ENCODE measurements at places on chromosomes 13 and 19.
A peak's percentile ranks its signal among the peaks of the same experiment; 100 is the strongest.

GRCh38 chr13:95382411-95382810 lies 81.2 kb upstream of the ABCC4 start:
- H3K4me1 ChIP-seq: peaks cover 6% of the 10 kb centered on the region
- no peaks in the 10 kb centered on the region for H3K27me3 ChIP-seq
- DNase-seq: no peak
- H3K27ac ChIP-seq: no peak overlapping the region
- no peak overlapping the region for H3K4me3 ChIP-seq

- no peak overlapping the region for H3K27ac ChIP-seq
- H3K4me3 ChIP-seq: no peak overlapping the region
- H3K27me3 ChIP-seq: no peaks in the 10 kb centered on the region
- peaks cover 19% of the 10 kb centered on the region for H3K4me1 ChIP-seq
- DNase-seq: no peak
- no peaks in the 10 kb centered on the region for H3K36me3 ChIP-seq
These were observed 1202.0 kb downstream of the EFNB2 start for GRCh38 chr13:105333416-105333815.

GRCh38 chr19:2815191-2815614 lies 4.5 kb upstream of the ZNF554 start:
- H3K27ac ChIP-seq: no peak overlapping the region
- no peak overlapping the region for H3K4me3 ChIP-seq
- no peak for DNase-seq
- H3K4me1 ChIP-seq: no peaks in the 10 kb centered on the region
- H3K36me3 ChIP-seq: 0 out of 2 replicates have a peak, but pooled peaks cover 3% of the 10 kb centered on the region

DNA sequence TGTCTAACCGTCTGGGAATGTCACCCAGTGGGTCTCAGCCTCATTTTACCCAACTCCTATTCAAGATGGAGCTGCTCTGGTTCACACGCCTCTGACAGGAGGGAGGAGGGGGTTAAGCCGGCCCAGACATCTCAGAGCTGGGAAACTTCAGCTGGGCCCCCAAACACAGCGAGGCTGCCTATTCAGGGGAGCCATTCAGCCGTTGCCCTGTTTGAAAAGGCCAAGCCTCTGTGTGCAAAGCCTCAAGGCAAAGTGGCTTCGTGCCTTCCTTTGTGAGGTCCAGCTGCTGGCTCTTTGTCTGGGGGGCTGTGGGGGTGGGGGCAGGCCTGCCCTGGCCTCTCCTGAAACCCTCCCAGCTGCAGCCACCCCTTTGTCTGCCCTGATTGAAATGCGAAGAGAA lies 147.4 kb downstream of the PTPRS start:
- H3K4me1 ChIP-seq: peaks cover 20% of the 10 kb centered on the region
- H3K27me3 ChIP-seq: no peaks in the 10 kb centered on the region
- H3K4me3 ChIP-seq: peak overlapping the region; percentile 36

- H3K4me3 ChIP-seq: no peak overlapping the region
- no peak overlapping the region for H3K27ac ChIP-seq
- no peaks in the 10 kb centered on the region for H3K27me3 ChIP-seq
These were observed 8.8 kb downstream of the MFSD12 start for GRCh38 chr19:3548606-3549005.

DNA sequence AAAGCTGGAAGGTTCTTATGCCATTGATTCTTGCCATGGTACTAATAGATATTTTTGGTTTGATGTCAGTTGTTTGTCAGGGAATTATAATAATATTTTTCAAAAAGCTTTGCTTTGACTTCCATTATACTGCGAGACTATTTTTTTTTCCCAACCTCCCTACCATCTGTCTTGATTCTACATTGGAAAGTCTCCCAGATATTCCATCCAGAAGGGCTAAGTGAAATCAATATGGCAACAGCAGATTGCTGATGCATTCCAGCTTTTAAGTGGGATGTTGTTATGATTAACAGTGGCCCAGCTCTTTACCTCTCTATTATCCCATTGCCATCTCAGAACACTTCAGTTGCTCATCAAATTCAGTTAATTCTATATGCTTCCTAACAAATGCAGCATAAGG lies 247.4 kb downstream of the OXGR1 start:
- H3K4me3 ChIP-seq: no peak overlapping the region
- H3K27me3 ChIP-seq: no peaks in the 10 kb centered on the region
- DNase-seq: no peak
- H3K36me3 ChIP-seq: no peaks in the 10 kb centered on the region
- H3K4me1 ChIP-seq: no peaks in the 10 kb centered on the region

- H3K4me1 ChIP-seq: peaks cover 17% of the 10 kb centered on the region
- no peak for DNase-seq
- H3K4me3 ChIP-seq: no peak overlapping the region
- H3K27me3 ChIP-seq: no peaks in the 10 kb centered on the region
These were observed 249.8 kb downstream of the DCLK1 start for GRCh38 chr13:35881360-35881759.

DNA sequence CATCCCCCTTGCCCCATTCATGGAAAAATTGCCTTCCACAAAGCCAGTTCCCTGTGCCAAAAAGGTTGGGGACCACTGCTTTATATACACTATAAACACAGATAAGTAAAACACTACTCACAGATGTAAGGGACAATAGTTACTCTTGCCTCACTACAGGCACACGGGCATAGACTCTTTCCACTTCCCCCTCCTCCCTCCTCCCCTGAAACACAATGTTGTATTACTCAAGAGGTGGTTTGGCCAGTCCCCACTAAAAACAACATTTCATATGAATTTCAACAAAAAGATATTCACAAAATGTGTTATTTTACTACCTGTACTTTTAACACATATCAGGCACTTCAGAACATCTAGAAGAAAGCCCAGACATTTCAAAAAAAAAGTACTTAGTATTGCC lies 45.1 kb downstream of the EPSTI1 start:
- no peak overlapping the region for H3K4me3 ChIP-seq
- peaks cover 2% of the 10 kb centered on the region for H3K27me3 ChIP-seq
- H3K27ac ChIP-seq: no peak overlapping the region
- H3K4me1 ChIP-seq: peaks cover 13% of the 10 kb centered on the region
- peaks cover 17% of the 10 kb centered on the region for H3K36me3 ChIP-seq
- DNase-seq: no peak

DNA sequence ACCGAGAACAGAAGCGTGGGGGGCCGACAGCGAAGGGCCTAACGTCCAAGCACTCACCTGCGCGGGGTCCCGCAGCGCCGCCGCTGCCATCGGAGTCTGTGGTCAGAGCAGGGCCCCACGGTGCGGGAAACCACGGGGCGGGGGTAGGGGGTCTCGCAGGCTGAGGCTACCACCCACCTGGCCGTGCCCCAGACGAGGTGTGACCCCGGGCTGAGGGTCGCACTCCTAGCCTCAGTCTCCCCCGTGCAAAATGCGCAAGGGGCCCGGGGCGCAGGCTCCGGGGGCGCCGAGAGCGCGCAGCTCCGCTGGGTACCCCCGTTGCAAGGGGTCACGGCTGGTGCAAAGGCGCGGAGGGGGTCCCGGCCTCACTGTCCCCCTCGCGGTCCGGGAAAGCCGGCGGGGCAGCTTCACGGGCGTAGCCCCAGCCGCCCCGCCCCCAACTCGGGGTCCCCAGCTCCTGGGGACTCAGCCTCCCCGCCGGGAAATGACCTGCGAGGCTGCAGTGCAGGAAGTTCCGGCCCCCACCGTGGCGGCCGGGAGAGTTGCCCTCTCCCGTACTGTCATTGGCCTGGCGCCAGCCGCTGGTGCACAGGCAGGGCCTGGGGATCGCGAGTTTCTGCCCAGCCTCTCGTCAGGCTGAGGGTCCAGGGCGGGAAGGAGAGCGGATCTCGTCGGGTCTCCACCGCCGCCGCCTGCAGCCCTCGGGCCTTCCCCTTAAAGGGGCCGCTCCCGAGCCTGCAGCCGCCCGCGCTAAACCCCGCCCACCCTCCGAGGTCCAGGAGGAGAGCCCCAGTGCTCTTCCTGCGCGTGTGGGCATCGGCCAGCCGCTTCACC lies at the start of gene ZNF792:
TSS of gene ZNF792 (minus strand) at position 657 of the 834 bp plus-strand sequence. CDS start at position 90, 567 bp downstream.
- no peak within 1 kb of the TSS for H3K27ac ChIP-seq
- peaks cover 34% of the 10 kb centered on the region for H3K4me1 ChIP-seq
- peak; percentile 82 for DNase-seq
- peaks cover 33% of the 10 kb centered on the region for H3K27me3 ChIP-seq
- H3K4me3 ChIP-seq: peak within 1 kb of the TSS; percentile 87

GRCh38 chr19:1258707-1259205 lies 10.4 kb downstream of the MIDN start:
- DNase-seq: no peak
- no peak overlapping the region for H3K4me3 ChIP-seq
- peak overlapping the region; percentile 74 for H3K27ac ChIP-seq
- H3K27me3 ChIP-seq: no peaks in the 10 kb centered on the region

GRCh38 chr19:29321116-29321515 lies 108.2 kb upstream of the UQCRFS1 start:
- no peak overlapping the region for H3K27ac ChIP-seq
- peaks cover 6% of the 10 kb centered on the region for H3K4me1 ChIP-seq
- no peak for DNase-seq
- no peak overlapping the region for H3K4me3 ChIP-seq

- H3K27me3 ChIP-seq: peaks cover 6% of the 10 kb centered on the region
- H3K27ac ChIP-seq: no peak overlapping the region
- no peak for DNase-seq
These were observed 8.8 kb downstream of the IGFL4 start for GRCh38 chr19:46031781-46032596.

- H3K27ac ChIP-seq: no peak overlapping the region
- no peaks in the 10 kb centered on the region for H3K36me3 ChIP-seq
- DNase-seq: no peak
- H3K4me3 ChIP-seq: no peak overlapping the region
- peaks cover 33% of the 10 kb centered on the region for H3K4me1 ChIP-seq
These were observed 38.3 kb downstream of the GPC6 start for GRCh38 chr13:93264876-93265275.

DNA sequence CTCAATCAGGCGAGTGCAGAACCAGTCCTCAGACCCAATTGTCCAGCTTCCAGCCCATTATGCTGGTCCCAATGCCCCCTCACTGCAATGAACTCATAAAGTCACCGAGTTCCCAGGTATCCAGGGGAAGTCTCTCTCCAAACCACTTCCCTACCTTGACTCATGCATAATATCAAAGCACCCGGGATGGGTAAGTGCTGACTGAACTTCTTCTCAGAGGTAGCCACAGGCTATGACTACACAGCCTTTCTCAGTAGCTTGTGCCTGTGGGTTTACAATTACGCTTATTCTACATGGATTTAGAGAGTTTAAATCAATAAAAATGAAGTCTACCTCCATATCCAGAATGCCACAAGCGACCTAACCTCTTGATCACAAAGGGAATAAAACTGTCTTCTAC lies 1.7 kb upstream of the C13orf42 start:
- peaks cover 1% of the 10 kb centered on the region for H3K27me3 ChIP-seq
- H3K36me3 ChIP-seq: peaks cover 11% of the 10 kb centered on the region
- H3K27ac ChIP-seq: no peak overlapping the region
- no peak for DNase-seq
- H3K4me1 ChIP-seq: no peaks in the 10 kb centered on the region

GRCh38 chr19:33699754-33700407 lies 78.1 kb downstream of the CHST8 start:
- no peak for DNase-seq
- no peaks in the 10 kb centered on the region for H3K27me3 ChIP-seq
- no peak overlapping the region for H3K27ac ChIP-seq
- H3K4me3 ChIP-seq: no peak overlapping the region
- H3K36me3 ChIP-seq: no peaks in the 10 kb centered on the region

DNA sequence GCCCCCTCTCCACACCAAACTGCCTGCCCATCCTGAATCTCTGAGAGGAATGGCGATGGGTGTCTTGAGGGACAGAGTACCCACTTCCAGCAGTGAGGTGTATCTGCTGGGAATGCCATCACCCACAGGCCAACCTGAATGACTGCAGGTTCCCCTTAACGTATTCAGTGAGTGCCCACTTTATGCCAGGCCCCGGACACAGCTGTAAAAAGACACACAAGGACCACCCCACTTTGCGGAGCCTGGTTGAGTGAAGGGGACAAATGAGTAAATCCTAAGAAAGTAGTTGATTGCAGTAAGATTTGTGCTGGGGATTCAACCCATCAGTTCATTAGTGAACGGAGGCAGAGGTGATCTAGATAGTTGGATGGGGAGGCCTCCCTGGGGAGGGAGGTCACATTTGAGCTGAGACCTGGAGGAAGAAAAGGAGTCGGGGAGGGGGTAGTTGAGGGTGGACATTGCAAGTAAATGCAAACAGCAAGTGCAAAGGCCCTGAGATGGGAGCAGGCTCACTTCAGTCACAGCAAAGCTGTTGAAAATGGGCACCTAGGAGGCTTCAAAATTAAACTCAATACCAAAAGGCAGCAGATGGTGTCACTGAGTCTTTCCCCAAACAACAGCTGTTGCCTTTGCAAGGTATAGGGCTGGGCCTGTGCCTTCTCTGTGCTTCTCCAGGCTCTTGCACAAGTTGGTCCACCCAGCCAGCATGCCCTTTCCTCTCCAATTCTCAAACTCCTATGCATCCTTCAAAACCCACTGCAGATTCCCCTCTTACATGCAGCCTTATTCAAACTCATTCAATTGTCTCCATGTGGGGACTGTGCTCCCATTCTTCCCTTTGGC lies 4.3 kb downstream of the GDF15 start:
- H3K36me3 ChIP-seq: peaks cover 11% of the 10 kb centered on the region
- peak overlapping the region; percentile 11 for H3K27ac ChIP-seq
- peaks cover 32% of the 10 kb centered on the region for H3K27me3 ChIP-seq
- H3K4me3 ChIP-seq: no peak overlapping the region
- DNase-seq: no peak

DNA sequence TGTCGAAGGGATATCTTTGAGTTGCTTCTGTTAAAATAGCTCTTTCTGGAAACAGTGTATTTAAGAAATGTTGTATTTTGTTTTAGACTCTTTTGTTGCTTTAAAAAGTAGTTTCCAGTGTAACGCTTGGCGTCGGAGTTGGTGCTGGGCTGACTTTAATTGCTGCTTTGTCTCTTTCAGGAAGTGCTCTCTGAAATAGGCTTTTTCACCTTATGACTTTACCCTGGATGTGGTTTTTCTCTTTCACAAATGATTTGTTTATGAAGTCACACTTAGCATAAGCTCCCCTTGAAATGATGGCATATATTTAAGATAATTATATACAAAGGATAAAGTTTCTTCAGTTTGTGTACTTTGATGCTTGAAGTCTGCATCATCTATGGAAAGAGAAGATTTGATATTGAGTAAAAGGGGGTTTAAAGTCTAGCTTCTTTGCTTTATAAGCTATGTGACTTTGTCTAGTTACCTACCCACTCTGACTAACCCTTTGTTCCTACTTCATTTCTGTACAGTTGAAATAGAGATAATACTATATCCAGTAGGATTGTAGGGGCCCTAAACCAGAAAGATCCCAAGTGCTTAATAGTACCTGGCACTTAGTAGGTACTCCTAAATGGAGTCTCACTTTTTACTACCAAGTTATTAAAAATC lies at the start of gene GPR18:
TSS of gene GPR18 (minus strand) at position 170 of the 651 bp plus-strand sequence. CDS start 2,507 bp downstream, outside the sequence.
- H3K36me3 ChIP-seq: no peaks in the 10 kb centered on the region
- DNase-seq: no peak
- no peak within 1 kb of the TSS for H3K4me3 ChIP-seq
- H3K4me1 ChIP-seq: peaks cover 7% of the 10 kb centered on the region
- no peaks in the 10 kb centered on the region for H3K27me3 ChIP-seq
- H3K27ac ChIP-seq: peak within 1 kb of the TSS; percentile 61
